NCI-H2081 (cell line): ENCODE measurements at places on chromosomes 7 and 10.

GRCh38 chr7:76509931-76510877 is at the start of gene UPK3B:
UPK3B (plus strand) TSS chr7:76510552; CDS start chr7:76510653, 101 bp downstream.
- no peak for DNase-seq

DNA sequence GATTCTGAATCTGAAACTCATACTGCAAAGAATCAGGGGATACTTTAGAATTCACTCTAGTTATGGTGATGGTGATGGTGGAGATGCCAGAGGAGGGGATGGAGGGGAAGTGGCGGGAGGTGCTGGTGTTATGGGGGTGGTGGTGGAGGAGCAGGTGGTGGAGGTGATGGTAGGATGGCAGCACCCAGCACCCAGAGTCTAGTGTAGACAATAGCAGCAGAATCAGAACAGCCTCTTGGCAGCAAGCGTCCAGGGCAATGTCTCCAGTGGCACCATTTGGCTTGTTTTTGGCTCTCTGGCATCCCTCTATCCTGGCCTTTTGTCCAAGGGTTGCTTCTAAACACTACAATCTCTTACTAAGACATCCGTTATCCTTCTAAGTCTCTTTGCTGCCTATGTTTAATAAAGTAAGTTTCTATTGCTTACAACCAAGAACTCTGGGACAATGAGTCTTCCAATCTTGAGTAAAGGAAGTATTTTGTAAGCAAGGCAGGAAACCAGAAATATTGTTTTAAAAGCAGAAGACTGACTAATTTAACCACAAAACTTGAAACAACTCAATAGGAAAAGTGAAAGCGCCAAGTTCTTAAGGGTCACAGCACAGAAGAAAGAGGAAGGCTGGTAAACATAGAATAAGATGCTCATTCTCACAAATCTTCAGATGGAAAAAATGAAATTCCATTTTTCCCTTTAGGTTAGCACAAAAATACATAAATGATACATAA is 42.4 kb upstream of the GDF10 start:
- no peak for DNase-seq

- peak; percentile 2 for DNase-seq
These were observed 29.9 kb upstream of the HNRNPH3 start for GRCh38 chr10:68301790-68302502.

- no peak for DNase-seq
These were observed 8.6 kb downstream of the TRIM56 start for GRCh38 chr7:101093906-101094305.

- no peak for DNase-seq
These were observed 42.3 kb upstream of the UBE3C start for GRCh38 chr7:157096286-157097055.

DNA sequence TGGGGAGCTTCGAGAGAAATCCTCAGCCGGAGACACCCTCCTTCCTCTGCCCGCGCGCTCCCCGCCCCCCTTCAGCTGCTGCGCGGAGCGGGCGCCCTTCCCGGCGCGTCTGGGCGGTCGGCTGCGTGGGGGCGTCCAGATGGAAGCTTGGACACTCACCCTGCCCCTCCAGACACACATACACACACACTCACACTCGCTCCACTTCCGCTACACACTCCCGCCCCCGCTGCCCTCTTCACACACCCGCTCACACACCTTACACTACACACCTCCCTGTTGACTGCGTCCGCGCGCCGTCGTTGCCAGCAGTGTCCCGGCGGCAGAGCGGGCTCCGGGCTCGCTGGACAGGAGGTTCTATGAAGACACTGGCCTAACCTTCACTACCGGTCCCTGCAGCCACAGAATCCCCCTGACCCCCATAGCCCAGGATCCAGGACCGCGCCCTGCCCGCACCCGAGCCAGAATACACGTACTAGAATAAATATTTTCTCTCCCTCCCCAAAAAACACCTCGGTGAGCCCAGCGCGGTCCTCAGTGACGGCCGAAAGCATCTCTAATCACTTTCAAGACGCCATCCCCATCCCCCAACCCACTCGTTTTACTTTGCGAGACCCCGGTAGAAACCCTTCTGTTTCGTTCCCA is 1.1 kb upstream of the EGR2 start:
- no peak for DNase-seq

DNA sequence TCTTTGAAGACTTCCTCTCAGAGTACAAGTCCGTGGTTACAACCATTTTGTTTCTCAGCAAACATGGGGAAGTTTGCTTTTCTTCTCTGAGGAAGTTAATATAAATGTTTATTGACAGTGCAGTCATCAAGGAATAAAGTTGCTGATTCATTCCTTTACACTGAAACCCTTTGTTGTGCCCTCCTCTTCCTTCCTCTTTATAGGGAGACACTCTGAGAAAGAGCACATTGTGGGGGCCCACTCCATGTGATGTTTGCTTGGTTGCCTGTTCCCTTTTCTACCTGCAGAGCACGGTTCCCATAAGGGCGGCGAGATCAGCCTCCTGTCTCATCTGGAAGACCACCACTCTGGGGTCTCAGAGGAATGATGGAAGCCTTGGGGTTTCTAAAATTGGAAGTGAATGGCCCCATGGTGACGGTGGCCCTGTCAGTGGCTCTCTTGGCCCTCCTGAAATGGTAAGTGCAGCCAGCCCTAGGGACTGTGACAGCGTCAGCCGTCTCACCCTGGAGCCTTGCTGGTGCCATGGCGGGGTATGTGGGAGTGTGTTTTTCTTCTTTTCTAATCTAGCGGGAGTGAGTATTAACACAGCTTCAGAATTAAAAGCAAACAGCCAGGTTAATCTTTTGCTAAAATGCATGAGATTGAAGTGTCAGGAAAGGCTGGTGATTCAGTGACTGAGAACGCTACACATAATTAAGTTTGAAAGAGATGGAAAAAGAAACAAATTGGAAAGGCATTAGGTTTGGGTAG is at the start of gene TBXAS1:
Gene TBXAS1, plus strand, starts transcription at position 240 of the 750 bp plus-strand sequence. Its CDS starts 127 bp downstream, at position 367.
- DNase-seq: no peak

DNA sequence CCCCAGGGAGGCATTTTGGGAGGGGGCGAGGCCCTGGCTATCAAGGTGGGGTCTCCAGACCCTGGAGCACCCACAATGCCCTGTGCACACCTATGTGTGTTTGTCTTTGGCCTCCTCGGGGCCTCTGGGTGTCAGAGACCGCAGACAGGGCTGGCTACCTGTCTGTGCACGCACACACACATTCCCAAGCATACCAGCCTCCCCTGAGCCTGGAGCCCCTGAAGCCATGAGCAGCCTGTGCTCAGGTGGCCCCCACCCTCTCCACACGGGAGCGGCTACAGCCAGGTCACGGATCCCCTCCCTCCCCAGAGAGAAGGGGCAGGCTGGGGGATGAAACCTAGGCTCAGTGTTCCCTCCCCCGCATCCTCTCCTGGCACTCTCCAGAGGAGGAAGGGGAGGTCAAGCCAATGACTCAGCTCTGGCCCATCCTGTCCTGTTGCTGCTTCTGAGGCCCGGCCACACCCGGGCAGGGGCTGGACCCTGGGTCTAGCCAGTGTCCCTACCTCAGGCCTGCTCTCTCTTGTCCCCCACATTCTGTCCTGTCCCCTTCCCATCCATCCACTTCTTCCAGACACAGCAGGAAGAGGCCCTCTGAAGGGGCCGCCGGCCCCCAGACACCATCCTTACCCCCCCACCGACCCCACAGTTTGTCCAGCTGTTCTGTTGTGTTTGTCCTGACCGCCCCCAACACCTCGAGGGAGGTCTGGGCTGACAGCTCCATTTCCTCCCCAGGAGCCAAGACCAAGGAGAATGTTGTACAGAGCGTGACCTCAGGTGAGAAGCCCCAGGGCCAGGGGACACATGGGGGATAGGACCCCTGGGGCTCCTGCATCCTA is 720 bp downstream of the SNCG start:
- no peak for DNase-seq

DNA sequence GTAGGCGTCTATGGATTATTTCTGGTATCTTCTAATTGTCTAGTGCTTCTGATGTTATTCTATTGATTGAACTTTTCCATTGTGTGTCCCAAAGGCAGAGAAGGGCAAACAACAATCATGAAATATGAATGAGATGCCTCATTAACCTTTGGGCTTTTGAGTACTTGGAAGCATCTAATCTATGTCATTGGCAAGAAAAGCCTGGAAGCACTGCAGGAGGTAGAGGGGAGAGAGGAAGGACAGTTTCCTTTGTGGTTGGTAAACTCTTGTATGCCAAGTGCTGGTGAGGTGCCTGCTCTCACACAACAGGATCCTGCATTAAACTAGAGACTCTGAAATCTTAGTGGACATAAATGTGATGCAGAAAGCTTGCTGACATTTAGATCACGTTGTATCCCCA is 155.2 kb upstream of the TPK1 start:
- DNase-seq: no peak

DNA sequence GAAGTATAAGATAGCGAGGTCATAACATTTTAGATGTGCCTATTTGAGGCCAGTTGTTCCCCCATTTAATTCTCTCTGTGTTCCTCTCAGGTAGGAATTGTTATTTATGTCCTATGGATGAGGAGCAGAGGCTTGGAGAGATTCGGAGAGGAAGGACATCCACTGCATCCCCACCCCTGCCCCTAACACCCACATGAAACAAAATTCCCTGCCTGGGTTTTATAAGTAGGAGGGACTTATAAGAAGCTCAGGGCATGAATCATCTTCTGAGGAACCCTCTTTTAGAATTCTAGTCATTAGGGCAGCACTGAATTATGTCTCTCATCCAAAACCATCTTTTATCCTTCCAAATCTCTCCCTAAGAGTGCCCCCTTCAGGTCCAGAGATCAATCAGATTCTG is 5.0 kb downstream of the CHAT start:
- DNase-seq: no peak

- no peak for DNase-seq
These were observed 74.0 kb downstream of the SCRN1 start for GRCh38 chr7:29915481-29916215.

GRCh38 chr7:90266808-90267207 is 21.8 kb downstream of the CFAP69 start:
- DNase-seq: no peak

DNA sequence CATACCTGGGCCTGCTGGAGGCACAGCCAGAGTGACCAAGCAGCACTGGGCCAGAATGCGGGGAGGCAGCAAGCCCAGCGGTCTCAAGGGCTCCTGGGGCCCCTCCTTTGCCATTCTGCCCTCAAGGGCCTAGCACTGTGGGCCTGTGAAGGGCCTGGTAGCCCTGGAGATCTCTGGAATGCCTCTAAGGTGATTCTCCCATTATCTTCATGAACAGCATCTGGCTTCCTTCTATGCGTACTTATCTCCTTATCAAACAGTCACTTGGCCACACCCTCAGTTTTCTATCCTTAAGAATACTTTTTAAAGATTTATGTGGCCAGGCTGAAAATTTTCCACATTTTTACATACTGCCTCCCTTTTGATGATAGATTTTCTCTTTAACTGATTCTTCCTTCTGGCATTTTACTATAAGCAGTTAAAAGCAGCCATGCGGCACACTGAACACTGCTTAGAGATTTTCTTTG is 67.5 kb upstream of the CCNY start:
- DNase-seq: no peak

DNA sequence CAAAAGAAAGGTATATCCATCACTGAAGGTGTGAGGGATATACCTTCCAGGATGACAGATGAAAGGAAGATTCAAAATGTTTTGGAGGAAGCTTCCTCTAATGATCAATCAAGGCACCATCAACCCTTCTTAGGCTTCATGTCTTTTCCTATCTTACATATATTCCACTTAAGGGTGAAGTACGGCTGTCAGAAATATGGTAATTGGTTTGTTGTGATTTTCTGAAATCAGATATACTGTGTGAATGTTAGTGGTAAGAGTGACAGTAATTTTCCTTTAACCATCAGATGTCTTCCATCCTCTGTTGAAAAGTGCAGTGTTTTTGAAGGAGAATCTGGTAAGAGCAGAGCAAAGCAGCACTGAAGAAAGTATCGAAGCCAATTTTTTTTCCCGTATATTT is 2.8 kb upstream of the MRPS33 start:
- no peak for DNase-seq

DNA sequence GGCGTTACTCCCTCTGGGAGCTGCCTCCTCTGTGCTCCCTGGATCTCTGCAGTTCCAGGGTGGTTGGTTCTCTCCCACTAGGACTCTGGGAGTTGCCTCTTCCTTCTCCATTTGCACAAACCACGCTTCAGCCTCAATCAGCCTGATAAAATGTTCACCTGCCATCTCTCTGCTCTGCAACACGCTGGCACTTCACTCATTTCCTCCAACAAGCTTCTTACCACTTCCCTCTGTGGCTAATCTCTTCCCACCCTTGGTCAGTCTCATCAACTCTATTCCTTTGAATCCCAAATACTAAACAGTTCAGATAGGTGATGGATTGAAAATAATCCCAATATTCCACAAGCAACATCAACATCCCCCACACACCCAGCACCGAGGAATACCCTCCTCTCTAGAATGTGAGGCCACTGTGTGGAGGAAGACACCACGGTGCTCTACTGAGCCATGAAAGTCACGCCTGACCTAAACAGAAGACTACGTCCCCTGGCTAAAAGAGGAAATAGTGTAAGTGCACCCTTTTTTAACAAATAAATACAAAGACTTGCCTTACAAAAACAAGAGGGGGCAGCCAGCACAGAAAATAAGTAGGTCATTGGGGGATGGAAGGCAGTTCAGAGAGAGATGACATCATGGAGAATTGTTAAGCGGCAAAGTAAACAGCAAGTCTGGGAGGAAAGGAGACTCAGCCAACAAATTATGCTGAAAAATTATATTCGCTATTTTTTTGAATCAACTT is 1.9 kb upstream of the FAM170B start:
- DNase-seq: no peak
